ENCODE measurements at places on chromosomes 6 and 20.

GRCh38 chr20:37431786-37432185 is 85.8 kb downstream of the SRC start:
- DNase-seq, result no peak

DNA sequence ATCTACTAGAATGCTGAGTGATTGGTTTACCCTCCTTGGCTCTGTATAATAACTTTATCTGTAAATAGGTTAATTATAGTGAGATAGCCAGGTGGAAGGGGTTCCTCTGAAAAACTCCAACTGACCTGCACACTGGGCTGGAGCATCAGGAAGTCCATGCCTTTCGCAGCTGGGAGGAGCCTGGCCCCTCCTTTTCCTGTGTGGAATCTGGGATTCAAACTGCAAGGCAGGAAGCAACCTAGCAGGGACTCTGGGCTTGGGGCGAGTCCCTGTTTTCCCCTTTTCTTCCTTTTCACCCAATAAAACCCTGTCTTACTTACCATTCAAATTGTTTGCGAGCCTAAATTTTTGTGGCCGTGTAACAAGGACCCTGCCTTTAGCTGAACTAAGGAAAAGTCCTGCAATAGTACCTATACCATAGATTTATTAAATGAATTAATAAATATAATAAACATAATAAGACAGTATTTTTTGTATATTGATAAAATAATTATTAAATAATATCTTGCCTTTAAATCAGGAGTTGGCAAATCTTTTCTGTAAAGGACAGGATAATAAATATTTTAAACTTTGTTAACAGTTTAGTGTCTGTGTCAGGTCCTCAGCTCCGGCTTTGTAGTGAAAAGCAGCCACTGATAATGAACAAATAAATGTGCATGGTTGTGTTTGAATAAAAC is 406.2 kb upstream of the MMS22L start:
- no peak for DNase-seq

GRCh38 chr20:31943052-31943471 is 8.8 kb downstream of the PDRG1 start:
- DNase-seq, result no peak

- no peak for DNase-seq
Observed at GRCh38 chr20:59508729-59509128, 95.6 kb upstream of the PHACTR3 start.

DNA sequence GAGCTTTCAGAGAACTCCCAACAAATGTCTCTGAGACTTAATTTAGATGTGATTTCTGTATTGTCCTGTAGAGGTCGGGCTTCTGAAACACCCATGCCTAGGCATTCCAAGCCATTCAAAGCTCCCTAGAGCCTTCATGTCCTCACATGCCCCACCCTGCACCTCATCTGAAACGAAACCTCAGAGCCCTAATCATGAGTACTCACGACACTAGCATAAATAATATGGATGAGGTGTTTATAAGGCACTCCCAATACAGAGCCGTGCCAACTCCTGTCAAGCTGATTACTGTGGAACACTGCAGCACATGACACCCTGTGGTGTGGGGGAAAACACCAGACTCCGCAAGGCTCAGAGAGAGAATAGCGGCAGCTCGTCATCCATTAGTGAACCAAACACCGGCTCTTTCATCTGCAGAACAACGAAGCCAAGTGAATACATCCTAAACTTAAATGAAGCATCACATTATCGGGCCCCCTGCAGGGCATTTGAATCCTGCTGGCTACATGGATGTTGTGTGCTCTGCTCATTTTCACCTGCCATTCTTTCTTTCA is 83.8 kb downstream of the FNDC1 start:
- no peak for DNase-seq

- DNase-seq, result no peak
Observed at GRCh38 chr6:168417679-168418557, 23.1 kb upstream of the SMOC2 start.

DNA sequence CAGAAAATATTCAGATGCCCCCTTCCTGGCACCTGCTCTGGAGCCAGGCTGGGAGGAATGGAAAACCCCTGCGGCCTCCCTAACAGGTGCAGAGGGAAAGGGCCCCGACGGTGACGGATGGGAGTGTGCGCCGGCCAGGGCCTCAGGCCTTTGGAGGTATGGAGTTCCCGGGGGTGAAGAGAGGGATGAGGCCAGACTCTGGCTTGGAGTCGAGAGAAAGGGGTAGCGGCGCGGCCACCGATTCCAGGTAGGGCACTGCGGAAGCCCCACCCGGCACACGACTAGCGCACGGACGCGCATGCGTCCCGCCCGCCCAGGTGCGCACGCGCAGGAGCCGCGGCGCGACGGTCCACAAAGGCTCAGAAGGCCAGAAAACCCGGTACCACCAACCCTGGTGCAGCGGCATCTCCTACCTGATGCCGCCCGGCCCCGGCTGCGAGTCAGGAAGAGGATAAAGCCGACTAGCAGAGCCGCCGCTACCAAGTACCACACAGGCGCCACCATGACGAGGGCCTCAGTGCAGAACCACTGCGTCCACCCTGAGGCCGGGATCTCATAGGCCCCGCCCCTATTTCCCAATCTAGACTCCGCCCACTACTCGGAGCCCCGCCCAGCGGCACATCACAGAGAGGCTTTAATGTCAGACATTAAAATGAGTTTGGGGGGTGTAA is at the start of gene DDRGK1:
Gene DDRGK1, minus strand, starts transcription at position 559 of the 671 bp plus-strand sequence. Its CDS starts 55 bp downstream, at position 504.
- peak; percentile 85 for DNase-seq

DNA sequence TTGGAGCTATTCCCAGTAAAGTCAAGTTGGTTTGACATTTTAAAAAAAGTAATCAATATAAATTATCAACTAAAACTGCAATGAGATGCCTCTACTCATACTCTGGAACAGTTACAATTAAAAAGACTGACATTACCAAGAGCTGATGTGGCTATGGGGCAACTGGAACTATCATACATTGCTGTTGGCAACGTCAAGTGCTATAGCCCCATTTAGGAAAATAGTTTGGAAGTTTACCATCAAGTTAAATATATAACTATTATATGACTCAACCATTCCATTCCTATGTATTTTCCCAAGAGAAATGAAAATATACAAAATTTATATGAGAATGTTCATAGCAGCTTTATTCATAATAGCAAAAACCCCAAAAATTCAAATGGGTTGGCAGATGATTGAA is 111.4 kb upstream of the HDGFL1 start:
- no peak for DNase-seq

- no peak for DNase-seq
Observed at GRCh38 chr20:53559816-53560215, 33.8 kb downstream of the ZNF217 start.

DNA sequence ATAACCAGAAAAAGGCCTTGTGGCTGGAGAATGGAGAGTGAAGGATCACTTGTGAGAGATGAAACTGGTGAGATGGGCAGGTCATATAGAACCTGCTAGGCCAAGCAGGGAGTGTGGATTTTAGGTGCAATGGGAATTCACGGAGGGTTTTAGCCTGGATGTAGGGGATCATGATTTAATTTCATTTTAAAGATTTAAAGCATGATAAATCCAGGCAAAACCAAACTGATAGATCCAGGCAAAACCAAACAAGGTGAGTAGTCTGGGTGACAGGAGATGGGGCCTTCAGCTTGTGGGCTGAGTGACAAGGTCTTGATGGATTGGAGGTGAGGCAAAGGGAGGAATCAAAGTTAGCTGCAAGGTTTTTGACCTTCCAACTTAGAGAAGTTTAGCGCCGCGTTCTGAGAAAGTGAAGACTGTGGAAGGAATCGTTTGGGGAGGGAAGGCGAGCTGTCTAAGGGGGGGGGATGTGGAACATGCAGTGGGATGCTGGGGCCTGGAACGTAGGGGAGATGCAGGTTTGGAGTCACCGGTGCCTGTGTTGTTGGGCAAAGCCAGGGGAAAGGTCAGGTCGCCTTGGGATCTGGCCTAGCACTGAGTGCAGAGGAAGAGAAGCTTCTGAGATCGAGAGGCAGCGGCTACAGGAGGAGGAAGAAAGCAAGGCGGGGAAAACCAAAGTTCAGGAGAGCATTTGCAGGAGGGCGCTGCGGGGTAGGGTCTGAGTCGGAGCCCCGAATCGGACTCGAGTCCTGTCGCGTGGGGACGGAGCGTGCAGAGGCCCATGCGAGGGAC is 1.3 kb upstream of the PLCG1 start:
- no peak for DNase-seq

DNA sequence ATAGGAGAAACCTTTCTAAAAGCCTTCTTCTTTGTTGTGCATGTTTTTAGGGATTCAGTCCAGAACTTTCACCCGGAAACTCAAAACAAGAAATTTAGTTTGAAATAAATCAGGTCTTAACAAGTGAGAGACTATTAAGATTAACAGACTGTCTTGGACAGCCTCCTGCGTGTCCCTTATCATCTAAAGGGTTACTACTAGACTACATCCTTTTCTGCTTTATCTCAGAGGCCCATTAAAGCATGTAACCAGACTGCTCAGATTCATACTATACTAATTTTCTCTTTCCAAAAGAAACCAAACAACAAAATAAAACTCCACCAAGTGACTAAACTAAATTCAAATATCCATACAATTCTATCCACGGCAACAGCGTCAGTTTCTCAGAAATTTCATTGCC is 173.8 kb downstream of the GMPR start:
- DNase-seq, result no peak

- no peak for DNase-seq
Observed at GRCh38 chr6:162181741-162182401, 545.7 kb downstream of the PRKN start.

- DNase-seq, result no peak
Observed at GRCh38 chr6:151007922-151008321, 142.4 kb downstream of the MTHFD1L start.

- no peak for DNase-seq
Observed at GRCh38 chr6:122408702-122409458, 9.4 kb downstream of the HSF2 start.

DNA sequence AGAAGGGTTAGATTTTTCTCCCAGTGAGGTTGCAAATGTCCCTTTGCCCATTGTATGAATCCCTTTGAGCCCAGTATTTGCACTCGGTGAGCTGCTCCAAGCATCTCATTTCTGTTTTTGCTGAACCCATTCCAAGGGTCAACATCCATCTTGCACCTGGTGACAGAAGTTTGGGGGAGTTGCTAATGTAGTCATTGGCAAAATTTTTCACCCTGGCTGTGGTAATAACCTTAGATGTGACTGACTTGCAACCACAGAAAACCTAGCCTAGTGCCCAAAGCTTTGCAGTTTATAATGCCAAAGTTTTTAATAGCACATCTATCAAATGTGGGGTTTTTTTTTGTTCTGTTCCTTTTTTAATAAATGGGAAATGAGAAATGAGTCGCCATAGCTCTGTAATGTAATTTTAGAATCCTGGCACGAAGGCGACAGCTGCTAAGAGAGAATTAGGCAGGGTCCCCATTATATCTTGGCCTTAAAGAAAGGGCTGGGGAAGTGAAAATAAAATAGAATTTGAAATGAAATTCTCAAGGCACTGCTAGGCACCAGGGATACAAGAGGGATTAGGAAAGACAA is 682.8 kb downstream of the KIF16B start:
- DNase-seq, result no peak

- no peak for DNase-seq
Observed at GRCh38 chr20:54339093-54339492, 131.2 kb downstream of the PFDN4 start.

DNA sequence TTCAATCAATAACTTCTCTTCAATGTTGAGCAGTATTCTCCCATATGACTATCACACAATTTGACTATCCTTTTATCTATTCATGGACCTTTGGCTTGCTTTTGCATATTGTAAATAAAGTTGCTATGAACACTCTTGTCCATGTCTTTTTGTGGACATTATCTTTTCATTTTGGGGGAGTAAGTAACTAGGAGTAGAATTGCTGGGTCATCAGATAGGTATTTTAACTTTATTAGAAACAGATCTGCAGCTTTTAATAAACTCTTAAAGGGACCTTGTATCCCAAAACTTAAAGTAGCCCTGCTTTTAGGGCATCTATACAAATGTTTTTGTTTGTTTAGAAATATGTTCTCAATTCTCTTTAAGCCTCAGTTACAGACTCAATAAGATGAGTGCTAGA is 614.2 kb upstream of the CITED2 start:
- DNase-seq, result no peak

DNA sequence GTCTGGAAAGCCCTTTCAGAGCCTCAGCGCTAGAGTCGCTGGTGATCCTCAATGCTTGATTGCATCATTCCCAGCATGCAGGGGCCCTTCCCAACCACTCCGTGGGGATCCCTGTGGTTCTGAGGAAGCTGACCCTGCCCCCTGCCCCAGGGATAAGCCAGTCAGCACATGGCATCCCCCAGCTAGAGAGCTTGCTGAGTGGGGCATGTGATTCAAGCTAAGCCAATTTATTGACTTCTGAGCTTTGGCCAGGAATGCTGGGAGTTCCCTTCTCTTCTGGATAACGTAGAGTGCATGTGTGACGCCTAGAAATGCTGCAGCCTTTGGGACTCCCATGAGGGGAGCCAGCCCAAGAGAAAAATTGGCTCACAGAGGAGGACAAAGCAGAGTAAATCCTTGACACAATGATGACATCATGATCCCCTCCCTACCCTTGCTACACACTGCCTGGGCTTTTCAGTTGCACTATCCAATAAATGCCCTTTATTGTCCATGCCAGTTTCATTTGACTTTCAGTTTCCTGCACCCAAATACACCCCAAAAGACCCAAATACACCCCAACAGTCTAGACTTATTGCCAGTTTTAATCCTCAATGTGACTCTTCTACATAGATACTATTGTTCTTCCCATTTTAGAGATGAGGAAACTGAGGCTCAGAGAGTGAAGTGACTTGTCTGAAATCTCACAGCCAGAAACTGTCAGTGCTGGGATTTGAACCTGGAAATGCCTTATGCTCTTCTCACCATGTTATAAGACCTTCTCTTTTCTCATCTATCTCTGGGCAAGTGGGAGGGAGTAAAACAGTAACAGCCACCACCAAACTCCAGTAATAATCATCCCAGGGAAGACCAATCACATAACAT is 34.3 kb downstream of the KCNB1 start:
- no peak for DNase-seq

DNA sequence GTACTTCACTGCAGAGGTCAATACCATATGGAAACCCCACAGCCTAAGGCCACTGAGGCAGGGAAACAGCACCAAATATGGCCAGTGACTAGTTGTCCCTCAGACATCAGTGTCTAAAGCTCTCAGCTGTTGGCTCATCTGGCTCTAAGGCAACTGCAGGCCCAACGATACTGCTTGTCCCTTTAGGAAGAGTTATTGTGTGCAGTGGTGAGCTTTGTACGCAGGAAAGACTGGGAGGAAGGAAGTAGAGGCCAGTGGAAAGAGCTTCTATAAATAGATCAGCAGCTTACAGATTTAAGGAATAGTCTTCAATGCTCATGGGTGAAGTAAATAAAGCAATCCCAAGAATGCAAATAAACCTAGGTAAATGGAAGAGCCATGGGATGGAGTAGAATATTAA is 29.3 kb downstream of the DNAAF9 start:
- no peak for DNase-seq

DNA sequence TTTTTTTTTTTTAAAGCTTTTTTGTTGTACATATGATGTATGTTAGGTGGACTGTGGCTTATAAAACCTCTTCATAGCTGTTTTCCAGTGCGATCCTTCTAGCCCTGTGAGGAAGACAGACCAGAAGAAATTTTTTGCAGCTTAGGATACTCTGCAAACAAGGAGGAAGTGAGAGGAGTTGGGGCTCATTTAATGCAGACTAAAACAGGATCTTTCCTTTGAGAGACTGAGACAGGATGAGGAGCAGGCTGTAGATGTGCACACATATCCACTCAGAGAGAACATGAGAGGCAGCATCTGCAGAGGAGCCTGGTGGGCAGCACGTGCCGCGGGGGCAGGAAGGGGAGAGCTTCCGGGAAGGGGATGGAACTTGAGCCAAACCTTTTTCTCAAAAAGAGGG is 45.7 kb downstream of the PPARD start:
- DNase-seq, result no peak

- peak; percentile 16 for DNase-seq
Observed at GRCh38 chr20:52379723-52380336, 188.3 kb upstream of the ZFP64 start.

Measured in T-helper 9 cell (primary cell).